ENCODE measurements at places on chromosomes 6 and 20.

DNA sequence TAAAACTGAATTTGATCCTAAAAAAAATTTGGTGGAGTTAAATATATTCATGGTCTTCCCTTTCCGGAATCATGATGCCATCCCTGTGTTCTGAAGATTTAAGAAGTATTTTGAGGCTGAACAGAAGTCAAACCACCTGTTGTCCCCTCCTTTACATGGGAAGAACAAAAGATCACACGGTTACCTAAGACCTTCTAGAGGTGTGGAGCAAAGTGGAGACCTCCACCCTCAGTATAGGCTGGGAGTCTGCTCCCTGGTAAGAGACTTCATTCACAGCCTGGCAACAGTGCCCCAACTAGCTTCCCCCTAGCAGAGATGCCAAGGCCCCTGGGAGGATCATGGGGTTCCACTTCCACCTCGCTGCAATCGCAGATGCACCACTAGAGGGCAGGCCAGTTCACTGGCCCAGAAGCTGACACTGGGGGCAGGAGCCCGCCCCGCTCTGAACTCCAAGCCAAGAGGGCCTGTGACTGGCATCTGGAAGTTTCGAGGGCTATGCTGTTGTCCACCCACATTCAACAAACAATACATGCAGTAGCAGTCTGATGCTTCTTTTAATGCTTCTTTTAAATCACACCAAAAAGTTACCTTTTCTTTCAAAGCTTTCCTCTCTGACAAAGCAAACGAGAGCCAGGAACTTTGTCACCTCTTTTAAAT lies 19.5 kb upstream of the UBE2J1 start:
- DNase-seq = peak; percentile 44

GRCh38 chr20:46967646-46968045 lies 73.0 kb downstream of the EYA2 start:
- DNase-seq = no peak

- DNase-seq = no peak
Measured at GRCh38 chr6:9745966-9746365, 668.9 kb downstream of the TFAP2A start.

GRCh38 chr6:86581833-86582232 lies 355.5 kb upstream of the HTR1E start:
- no peak for DNase-seq

- no peak for DNase-seq
Measured at GRCh38 chr6:17470202-17470937, 77.0 kb downstream of the CAP2 start.

DNA sequence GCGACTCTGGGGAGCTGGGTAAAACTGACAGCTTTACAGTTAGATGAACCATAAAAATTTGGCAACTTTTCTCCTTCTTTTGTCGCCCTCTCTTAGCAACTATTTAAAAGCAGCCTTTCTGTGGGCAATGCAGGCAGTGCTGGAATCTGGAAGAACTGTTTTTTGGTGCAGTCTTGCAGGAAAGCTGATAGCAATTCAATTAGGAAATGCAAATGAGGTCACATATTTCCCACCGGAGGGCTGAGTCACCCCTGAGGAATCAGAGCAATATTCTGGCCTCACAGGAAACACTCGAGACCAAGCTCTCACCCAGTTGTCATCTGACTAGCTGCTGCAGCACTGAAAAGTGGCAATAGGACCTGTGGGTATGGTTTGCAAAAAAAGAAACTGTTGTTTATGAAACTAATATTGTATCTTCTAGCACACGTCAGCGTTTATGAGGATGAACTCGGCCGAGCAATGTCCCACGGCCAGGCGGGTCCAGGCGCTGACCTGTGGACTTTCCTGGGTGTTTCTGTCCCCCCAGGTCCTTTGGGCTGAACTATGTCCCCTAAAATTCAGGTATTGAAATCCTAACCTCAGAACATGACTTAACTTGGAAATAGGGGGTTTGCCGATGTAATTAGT lies 312.3 kb downstream of the TAF4 start:
- no peak for DNase-seq

- DNase-seq = no peak
Measured at GRCh38 chr6:90530882-90531281, 56.0 kb downstream of the MAP3K7 start.

- DNase-seq = peak; percentile 23
Measured at GRCh38 chr6:149060300-149060984, 257.1 kb upstream of the TAB2 start.

GRCh38 chr20:24964506-24964840 lies 15.4 kb downstream of the CST7 start:
- DNase-seq = no peak

- DNase-seq = no peak
Measured at GRCh38 chr20:57185188-57185743, 81.2 kb downstream of the BMP7 start.

GRCh38 chr20:49110767-49111694 lies 64.9 kb downstream of the CSE1L start:
- DNase-seq = no peak

- DNase-seq = no peak
Measured at GRCh38 chr20:61251529-61252393, at the start of gene CDH4. TSS of gene CDH4 (plus strand) at chr20:61252261.

- DNase-seq = no peak
Measured at GRCh38 chr6:144639654-144640053, 354.5 kb downstream of the UTRN start.

GRCh38 chr6:15751721-15752350 lies 89.0 kb upstream of the DTNBP1 start:
- DNase-seq = no peak

Data from activated CD8-positive, alpha-beta memory T cell treated with anti-CD3 and anti-CD28 coated beads for 48 hours (primary cell).